Caco-2 (cell line): ENCODE measurements at places on chromosomes 12 and 14. TPM values are rescaled to one million over a fixed set of nuclear protein-coding genes. Genes with fewer than 3 reads are reported as not detected.

- no peak for DNase-seq
Measured at GRCh38 chr12:132423820-132424645, 65.9 kb upstream of the FBRSL1 start.

The TBX3 gene
- total RNA-seq: 47.2 and 54.0 TPM in 2 replicates

DNA sequence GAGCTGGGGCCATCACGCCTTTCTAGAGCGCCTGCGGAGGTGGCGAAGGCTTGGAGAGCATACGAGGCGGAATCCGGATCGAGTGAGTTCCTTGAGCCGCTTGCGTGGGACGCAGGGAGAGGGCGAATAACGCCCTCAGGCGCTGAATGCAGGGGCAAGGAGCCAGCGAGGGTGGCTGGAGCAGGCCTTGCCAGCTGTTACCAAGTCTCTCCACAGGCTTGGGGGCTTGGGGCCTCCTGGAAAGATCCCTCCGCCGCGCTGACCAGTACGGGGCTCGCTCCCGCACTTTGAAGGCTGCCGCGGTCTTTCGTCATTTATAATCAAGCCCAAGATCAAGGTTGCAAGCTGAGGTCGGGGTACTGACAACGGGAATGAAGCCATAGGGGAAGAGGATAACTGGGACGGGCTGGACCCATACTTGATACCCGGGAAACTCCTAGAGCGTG is 1.2 kb downstream of the FLRT2 start:
- DNase-seq: no peak

- DNase-seq: no peak
Measured at GRCh38 chr14:53814392-53814791, 142.2 kb downstream of the BMP4 start.

GRCh38 chr12:99627459-99627858 is 20.1 kb upstream of the GARIN6 start:
- DNase-seq: no peak

GRCh38 chr12:2641761-2642160 is 153.0 kb upstream of the FKBP4 start:
- DNase-seq: no peak

DNA sequence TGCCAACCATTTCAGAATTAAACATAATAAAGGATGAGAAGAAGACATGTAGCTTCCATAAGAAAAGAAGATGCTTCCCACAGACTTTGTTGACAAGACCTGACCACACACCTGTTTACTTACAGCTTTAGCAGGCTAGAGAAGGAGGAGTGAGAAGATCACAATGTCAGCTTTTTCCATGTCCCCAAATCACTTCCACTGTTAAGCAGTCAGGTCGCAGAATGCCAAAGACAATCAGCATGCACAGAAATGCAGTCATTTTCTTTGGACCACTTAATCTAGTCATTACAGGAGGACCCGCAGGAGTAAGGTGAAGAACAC is 314.9 kb downstream of the SSPN start:
- DNase-seq: no peak

DNA sequence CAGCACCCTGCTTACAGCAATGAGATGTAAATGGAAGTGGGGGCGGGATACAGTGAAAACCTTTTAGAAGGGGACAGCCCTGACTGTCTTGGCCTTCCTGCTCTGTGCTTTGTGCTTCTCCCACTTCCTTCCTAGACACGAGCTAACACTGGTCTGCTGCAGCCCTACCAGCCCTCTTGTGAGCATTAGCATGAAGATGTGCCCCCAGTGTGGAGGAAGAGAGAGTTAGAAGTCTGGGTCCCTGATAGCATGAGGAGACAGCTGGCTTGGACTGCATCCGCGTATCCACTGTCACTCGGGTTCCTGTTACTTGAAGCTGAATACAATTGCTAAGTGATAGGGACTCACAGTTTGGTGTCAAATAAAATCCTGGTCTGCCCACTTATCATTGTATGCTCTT is 248.1 kb upstream of the SOX5 start:
- DNase-seq: no peak

The HECTD1 gene
- total RNA-seq: 146 and 147 TPM in 2 replicates

DNA sequence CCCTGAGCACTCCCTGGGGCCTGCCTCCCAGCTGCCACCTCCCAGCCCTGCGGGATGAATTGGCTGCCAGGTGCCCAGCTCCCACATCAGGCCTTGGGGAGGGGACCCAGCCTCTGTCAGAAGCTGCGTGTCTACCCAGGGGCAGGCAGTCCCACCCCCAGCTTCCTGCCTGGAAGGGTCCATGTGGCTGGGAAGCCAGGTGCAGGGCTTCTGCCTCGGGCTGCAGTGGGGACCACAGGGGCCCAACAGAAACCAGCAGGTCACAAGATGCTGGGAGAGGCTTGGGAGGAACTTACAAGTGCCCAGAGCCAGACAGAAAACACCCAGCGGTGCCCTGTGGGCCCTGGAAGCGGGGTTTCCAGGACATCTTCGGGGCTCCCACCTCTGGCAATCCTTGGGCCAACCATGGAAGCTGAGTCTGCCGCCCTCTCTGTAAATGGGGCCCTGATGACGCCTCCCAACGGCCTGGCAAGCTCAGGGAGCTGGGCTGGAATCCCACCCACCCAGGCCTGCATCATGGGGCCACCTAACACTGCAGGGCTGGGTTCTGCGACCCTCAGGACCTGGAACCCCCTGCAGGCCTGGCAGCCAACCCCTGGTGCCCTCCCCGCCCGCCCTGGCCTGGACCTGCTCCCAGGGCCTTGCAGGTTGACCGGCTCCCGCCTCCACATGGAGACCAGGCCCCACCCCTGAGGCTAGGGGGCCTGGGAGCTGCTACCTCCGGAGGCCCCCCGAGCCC is 36.6 kb downstream of the CCNK start:
- DNase-seq: no peak

The FAM181A gene
- total RNA-seq: not detected in 2 replicates

DNA sequence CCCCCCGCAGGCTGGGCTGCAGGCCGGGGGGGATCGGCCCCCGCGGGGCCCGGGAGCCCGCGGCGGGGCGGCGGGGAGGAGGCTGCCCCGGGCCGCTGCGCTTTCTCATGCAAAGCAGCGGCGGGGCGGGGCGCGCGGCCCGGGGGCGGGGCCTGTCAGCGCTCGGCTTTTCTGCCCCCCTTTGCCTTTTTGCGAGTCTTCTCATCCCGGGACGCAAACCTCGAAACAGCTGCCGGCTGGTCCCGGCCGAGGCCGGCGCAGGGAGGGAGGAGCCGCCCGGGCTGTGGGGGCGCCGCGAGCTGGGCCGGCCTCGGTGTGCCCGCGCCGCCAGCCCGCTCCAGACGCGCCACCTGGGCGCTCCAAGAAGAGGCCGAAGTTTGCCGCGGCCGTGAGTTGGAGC is at the start of gene FZD10:
TSS of gene FZD10 (plus strand) at position 198 of the 400 bp plus-strand sequence. CDS start 479 bp downstream, outside the sequence.
- peak; percentile 40 for DNase-seq

DNA sequence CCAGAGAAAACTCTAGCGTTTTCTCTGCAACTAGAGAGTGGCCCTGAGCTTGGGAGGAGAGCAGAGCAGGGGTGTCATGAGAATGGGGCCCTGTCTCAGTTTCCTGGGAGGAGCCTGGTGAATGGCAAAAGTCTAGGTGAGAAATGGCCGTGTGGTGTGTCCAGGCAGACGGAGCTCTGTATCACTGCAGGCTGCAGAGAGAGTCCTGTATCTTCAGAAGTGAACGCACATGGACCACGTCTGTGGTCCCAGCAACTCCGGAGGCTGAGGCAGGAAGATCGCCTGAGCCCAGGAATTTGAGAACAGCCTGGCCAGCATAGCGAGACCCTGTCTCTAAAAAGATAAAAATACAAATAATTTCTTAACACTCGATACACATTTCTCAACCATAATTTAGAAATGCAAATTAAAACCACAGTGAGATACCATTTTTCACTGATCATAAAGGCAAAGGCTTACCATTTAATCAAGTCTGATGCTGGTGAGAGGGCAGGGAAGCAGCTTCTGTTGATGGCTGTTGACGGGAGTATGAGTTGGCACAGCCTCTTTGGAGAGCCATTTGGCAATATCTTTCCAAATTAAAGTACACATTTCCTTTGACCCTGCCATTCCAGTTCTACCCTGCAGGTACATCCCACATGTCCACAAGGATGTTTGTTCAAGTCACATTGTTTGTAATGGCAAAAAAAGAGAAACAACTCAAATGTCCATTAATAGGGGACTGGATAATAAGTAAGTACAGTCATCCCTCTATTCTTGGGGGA is 51.0 kb downstream of the NFKBIA start:
- no peak for DNase-seq

DNA sequence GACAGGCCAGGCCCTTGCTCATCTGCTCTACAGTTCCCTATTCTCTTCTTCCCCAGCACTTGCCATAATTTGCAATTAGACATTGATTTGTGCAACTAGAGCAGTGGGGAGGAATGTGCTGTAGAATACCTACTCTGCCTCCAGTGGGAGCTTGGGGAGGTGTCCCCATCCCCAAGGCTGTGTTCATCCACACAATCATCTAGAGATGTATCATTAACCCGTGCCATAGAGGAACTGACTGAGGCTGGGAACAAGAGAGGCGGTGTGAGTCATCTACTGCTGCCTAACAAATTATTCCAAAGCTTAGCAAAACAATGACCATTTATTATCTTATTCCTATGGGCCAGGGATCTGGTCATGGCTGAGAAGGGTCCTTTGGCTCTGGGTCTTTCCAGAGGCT is 5.1 kb upstream of the OTUB2 start:
- no peak for DNase-seq

The PELI2 gene
- total RNA-seq: 8.1 and 8.5 TPM in 2 replicates

GRCh38 chr14:102495491-102496330 is 13.9 kb downstream of the ANKRD9 start:
- no peak for DNase-seq

DNA sequence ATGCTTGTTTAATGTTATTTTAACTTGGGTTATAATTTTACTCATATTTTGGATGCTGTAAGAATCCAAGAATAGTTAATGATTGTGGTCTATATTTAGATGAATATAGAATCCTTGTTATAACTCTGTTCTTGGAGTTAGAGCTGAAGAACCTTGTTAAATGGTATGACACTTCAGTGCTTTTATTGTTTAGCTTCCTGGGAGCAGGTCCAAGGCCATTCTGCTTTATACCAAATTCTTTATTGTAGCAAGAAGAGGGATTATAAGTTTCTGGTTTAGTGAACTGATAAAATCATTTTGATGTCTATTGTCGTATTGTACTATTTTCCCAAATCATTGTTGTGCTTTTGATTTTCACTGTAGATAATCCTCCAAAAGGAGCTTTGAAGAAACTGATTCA is 69.4 kb downstream of the MIA2 start:
- no peak for DNase-seq

DNA sequence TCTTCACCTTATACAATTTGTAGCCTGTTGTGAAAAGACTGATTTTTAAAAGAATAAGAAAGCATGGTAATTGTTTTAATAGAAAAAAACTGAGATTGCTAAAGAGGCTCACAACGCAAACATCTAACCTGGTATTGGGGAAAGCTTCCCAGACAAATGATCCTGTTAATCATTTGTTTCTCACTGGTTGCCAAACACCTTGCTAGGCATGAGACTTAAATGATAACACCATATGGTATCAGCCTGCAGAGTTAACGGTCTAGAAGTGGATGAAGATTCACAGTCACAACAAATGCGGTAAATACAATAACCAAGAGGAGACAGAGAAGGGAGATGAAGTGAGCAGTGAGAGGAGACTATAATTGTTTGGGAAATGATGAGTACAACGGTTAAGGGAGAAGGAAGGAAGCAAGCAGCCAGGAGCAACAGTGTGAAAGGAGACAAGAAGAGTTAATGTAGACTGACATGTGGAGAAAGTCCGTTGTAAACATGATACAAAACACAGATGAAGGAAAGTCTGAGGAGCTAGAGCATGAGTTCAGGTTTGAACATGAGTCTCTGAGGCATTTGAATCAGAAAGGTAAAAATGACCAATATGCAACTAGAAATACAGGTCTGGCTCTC is 19.8 kb downstream of the GXYLT1 start:
- no peak for DNase-seq

GRCh38 chr12:115521771-115522409 is 755.6 kb downstream of the MED13L start:
- no peak for DNase-seq

The HOXC6 gene
- total RNA-seq: 10.2 and 12.1 TPM in 2 replicates

DNA sequence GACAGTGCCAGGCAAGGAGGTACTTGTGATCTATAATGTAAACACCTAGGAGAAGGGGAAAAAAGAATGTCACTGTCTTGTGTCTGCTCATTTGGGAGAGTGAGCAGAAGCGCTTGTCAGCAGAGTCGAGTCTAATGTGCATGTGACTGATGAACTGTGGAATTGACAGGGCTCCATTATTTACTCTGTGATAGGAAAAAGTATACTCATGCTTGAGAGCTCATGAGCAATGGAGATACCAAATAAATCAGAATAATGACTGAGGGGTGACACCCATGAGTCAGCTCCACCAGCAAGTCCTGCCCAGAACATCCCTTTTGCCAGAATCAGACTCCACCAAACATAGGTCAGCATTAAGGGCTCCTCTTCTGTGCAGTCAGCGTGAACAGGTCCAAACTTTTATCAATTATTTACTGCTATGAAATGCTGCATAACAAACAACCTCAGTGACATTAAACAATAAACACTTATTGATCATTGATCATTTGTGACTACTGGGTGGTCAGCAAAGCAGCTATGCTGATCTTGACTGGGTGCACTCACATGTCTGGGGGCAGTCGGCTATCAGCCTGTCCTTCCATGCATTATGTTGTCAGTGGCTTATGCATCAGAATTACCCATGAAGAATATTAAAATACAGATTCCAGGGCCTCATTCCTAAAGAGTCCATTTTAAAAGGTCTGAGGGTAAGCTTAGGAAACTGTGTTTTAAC is 29.2 kb upstream of the WSCD2 start:
- DNase-seq: no peak

The TBC1D30 gene
- 10.8 and 10.9 TPM in 2 replicates for total RNA-seq

DNA sequence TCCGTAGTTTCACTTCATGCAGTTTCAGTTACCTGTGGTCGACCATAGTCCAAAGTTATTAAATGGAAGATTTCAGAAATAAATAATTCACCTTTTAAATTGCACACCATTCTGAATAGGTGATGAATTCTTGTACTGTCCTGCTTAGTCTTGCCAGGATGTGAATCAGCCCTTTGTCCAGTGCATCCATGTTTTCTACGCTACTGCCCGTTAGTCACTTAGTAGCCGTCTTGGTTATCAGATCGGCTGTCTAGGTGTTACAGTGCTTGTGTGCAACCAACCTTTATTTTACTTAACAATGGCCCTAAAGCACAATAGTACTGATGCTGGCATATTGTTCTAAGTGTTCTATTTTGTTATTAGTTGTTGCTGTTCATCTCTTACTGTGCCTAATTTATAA is 146.7 kb downstream of the ACSS3 start:
- no peak for DNase-seq

The GPR135 gene
- 0.52 and 0.77 TPM in 2 replicates for total RNA-seq

The ITPR2 gene
- total RNA-seq: 41.6 and 51.5 TPM in 2 replicates

DNA sequence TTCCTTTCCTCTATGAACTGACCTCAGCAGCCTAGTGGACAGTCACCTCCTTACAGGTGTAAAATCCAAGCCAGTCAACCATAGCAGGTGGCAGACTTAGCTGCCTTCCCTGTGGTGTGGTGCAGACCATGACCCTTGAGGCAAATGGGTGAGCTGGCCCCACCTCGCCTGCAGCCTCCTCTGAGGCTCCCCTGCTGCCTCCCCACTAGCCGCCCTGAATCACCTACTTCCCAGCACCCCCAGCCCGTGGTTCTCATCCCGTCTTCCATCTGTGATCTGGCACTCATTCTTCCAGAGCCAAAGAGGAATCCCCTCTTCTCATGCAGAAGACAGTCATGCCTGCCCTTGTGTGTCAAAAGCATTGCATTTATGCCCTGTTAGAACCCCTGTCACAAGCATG is 34.4 kb upstream of the TSPAN9 start:
- DNase-seq: no peak
